ENCODE measurements at places on chromosomes 3 and 15.

DNA sequence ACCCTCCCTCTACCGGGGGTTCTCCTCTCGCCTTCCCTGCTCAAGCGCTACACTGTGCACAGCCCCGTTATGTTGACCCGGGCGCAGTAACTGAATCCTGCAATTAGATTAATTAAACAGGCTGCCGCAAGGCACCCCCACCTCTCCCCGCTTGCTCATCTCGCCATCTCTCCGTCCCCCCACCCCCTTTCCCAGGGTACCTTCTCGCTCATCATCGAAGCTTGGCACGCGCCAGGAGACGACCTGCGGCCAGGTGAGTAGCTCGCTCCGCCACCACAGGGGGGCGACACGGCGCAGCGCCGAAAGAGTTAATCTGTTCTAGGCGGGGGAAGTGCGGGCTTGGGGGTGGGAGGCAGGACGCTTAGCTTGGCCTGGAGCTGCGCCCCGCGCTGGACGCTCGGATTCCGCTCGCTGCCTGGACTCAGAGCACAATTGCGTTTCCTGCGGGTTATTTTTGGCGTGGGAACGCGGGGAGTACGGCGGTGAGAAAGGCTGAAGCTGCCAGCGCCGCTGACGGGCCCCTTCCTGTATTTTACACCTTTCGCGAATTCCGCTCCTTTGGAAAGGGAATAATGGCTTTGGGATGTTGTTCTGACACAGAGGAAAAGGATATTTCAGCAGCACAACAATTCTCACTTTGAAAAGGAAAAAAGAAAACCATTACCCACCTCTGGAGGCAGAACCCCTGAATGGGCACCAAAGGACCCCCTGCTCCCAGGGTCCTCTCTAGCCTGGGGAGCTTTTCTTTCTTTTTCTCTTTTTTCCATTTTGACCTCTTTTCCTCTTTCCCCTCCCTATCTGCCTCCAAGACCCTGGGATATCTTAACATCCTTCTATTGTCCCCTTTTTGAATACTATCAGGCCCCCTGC is 1.5 kb downstream of the DLL4 start:
- no peak for DNase-seq

DNA sequence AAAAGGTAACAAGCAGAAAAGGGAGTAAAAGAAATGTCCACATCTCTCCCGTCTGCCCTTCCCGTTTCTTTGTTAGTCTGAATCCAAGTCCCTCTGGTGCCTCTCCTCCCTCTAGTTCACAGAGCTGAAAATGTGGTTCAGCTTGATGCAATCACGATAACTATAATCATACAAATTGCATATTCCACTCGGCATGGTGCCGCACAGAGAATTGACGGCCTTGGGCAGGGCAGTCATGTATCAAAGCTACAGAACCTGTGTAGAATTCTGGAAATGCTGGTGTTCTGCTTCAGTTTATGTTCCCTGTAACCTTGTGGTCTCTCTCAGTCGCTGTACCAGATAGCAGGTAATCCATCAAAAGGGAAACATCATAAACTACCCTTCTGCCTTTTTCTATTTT is 562.9 kb upstream of the CBLB start:
- no peak for DNase-seq

- no peak for DNase-seq
These were observed 72.4 kb downstream of the TBC1D2B start for GRCh38 chr15:78004919-78005634.

- DNase-seq, result no peak
These were observed 441.3 kb downstream of the MAGI1 start for GRCh38 chr3:65597226-65597951.
